MCF 10A (cell line): ENCODE measurements at places on chromosomes 7 and 10. TPM values are rescaled to one million over a fixed set of nuclear protein-coding genes. Genes with fewer than 3 reads are reported as not detected.

The MARVELD1 gene
- total RNA-seq = 51.0 and 54.9 TPM in 2 replicates

The HEPACAM2 gene
- not detected in 2 replicates for total RNA-seq

The MAGI2 gene
- total RNA-seq = 0.07 and 0.20 TPM in 2 replicates

The DMTF1 gene
- total RNA-seq = 72.8 and 79.7 TPM in 2 replicates
